ENCODE measurements at places on chromosomes 4 and X.

DNA sequence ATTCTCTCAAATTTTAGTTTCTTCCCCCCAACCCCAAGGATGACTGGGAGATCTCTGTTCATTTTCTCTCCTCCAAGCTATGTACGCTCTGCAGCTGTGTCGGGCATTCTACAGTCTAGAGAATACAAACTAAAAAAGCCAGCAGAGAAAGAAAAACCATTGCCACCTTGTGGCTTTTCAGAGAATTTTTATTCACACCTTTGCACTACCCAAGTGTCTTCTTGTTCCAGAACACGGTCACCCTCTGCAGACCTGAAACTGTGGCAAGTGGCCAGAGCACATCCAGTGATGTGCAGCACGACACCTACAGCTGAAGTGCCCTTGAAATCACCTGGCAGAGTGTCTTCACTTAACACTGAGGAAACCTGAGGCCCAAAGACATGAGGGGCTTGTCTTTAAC, 68.6 kb downstream of the CHST7 start:
- DNase-seq = no peak

- no peak for DNase-seq
These were observed 164.3 kb downstream of the AFAP1 start for GRCh38 chr4:7775396-7775795.

DNA sequence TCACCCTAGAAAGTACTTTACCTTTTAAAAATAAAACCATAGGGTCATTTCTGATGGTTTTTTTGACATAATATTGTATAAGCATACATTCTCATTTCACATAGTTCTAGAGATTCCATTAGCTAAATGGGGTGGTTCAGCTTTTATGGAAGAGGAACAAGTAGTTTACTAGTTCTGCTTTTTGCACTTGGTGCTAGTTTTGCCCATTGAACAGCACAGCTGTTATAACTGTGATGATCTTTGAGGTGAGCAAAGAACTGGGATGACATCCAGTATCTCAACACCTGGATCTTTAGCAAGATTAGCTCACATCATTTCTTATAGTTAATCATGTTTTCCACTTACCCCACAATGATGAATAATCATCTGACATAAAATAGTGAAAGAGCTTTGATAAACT, 40.9 kb downstream of the MOB1B start:
- no peak for DNase-seq

DNA sequence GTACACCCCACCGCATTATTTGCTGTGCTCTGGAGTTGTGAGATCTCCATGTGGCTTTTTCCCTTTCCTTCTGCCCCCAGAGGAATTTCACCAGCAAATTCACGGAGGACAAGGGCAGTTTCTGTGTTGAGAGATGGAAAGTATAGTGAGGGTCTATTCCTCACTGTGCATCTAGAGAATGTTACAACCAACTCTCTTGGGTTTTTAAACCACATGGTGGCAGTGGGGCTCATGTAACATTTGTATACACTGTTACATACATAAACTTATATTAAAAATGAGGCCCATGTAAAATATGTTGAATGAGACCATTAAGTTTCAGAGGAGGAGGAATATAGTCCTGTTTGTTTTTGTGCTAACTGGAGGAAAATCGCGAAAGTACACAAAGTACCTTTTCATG, 909 bp upstream of the PRKG2 start:
- no peak for DNase-seq

- DNase-seq = no peak
These were observed 24.6 kb downstream of the GPC4 start for GRCh38 chrX:133390676-133391075.

DNA sequence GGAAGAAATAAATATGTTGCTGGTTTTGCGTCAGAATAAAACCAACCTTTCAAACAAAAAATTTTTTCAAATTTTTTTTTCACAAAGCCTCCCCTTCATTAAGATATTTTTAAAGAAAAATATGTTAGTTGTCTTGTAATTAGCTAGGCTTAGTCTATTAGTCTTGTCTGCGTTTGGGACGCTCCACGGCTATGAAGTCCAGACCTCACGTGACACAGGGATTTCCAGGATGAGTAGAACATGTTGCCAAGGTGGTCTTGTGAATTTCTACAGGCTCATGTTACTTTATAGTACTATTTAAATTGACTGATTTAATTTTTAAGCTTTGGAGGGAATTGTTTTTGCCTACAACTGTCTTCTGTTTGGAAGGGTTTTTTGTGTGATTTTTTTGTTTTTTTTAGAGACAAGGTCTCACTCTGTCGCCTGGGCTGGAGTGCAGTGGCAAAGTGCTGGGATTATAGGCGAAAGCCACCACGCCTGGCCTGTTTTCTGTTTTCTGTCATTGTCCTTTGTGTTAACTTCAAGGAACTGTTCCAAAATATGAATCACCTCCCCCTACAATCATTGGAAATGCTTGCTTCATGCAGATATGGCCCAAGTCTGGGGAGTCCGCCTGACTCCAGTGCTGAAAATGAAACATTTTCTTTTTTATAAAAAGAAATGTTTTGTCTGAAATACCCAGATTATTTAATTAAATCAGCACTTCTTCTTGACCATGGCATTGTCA, 26.2 kb downstream of the TMEM144 start:
- DNase-seq = no peak

- no peak for DNase-seq
These were observed 67.9 kb downstream of the SLAIN2 start for GRCh38 chr4:48409203-48409602.
